ENCODE measurements at places on chromosomes 12 and 14.

DNA sequence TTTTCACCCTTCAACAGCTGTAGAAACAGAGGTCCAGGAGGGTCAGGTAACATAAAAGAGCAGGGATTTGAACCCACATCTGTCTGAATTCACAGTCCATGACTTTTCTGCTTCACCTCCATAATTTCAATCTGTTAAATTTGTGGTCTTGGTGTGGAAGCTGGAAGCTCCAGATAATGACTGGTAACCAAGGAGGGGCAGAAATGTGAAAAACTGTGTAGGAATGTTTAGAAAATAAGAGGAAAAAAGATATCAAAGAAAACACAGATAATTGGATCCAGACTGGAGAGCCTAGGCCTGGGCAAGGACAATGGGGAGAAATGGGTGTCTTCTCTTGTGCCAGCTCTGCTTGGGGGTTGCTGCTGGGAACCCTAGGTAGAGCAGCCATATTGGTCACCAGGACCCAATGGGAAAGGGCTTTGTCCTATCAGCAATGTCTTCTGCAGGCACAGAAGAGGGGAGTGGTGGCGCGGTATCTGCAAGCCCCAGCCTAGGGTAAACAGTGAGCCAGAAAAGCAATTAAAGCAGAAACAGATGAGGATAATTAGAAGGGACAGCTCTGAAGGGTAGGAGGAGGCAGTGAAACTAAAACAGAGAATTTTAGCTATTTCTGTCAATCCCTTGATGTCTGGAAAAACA lies 54.3 kb upstream of the CCDC91 start:
- DNase-seq = no peak

DNA sequence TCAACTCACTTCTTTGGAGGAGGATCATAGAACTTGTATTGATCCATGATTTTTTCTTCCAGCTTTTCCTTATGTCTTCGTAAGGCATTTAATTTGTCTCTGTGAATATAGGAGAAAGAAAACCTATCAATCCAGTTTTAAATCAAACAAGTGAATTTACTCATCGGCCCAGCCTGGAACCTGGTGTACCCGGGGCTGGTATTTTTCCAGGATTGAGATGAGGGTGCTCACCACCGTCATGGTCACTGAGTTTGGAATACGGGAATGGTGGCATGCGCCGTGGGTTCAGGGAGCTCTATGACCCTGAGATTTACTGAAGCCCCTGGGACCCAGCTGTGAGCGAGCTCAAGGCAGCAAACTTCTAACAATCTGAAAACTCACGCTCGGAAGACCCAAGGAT lies 46.5 kb upstream of the GPR68 start:
- DNase-seq = no peak

DNA sequence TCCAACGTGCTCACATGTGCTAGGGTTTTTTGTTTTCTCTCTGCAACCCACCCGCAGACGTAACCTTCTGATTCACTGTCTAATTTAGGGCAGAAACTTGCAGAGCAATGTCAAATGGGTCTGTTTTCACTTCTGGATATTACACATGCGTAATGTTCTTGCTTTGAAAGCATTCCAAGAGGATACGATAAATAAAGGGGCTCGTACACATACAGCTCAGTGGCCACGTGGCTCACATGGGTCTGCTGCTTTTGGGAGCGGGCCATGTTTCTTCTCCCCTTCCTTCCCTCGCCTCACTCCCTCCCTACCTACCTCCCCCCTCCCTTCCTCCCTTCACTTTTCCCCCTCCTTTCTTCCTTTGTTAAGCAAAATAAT lies 23.4 kb downstream of the CACNA1C start:
- no peak for DNase-seq

GRCh38 chr12:101697930-101698799 lies 725 bp downstream of the CHPT1 start:
- peak; percentile 76 for DNase-seq

- DNase-seq = no peak
These were observed 220.1 kb downstream of the SLC15A4 start for GRCh38 chr12:128603573-128604115.

- no peak for DNase-seq
These were observed 128.2 kb downstream of the SLC38A6 start for GRCh38 chr14:61109288-61109687.

- no peak for DNase-seq
These were observed 3.1 kb downstream of the IFI27L2 start for GRCh38 chr14:94126419-94126677.

DNA sequence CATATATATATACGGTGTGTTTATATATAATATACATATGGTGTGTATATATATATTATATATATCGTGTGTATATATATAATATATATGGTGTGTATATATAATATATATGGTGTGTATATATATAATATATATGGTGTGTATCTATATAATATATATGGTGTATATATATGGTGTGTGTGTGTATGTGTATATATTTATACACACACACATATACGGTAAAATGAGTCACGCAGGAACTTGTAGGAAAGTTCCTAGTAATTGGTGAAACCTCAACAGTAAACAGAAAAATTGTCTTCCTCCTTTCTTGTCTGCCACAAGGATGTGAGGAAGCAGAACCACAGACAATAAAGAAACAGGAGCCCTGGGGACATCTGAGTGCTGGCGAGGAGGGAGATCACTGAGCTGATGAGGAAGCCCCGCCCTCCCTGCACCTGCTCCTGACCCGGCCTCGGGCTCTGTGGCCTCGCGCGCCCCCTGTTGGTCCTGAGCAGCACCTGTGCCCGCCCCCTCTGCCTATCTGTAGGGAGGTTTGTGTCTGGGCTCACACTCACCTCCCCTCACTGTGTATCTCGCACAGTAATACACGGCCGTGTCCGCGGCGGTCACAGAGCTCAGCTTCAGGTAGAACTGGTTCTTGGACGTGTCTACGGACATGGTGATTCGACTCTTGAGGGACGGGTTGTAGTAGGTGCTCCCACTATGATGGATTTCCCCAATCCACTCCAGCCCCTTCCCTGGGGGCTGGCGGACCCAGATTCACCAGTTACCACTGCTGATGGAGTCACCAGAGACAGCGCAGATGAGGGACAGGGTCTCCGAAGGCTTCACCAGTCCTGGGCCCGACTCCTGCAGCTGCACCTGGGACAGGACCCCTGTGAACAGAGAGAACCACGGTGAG lies 1079.4 kb downstream of the TMEM121 start:
- no peak for DNase-seq

DNA sequence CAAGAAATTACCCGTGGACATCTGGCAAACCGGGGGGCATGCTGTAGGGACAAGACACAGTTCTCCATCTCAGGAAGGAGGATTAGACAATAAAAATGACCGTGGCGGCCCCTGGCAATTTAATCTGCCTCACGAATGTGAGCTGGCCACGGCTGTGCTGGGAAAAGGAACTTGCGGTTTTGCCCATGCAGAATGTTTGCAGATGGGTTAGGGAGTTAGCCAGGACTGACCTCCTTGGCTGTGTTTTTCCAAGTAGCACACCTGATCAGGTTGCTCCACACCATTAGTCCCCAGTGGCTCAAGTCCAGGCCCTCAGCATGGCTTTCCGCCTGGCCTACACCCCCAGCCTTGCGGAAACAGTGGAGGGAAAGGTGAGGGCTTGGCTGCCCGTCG lies 20.8 kb downstream of the TPCN1 start:
- DNase-seq = no peak

DNA sequence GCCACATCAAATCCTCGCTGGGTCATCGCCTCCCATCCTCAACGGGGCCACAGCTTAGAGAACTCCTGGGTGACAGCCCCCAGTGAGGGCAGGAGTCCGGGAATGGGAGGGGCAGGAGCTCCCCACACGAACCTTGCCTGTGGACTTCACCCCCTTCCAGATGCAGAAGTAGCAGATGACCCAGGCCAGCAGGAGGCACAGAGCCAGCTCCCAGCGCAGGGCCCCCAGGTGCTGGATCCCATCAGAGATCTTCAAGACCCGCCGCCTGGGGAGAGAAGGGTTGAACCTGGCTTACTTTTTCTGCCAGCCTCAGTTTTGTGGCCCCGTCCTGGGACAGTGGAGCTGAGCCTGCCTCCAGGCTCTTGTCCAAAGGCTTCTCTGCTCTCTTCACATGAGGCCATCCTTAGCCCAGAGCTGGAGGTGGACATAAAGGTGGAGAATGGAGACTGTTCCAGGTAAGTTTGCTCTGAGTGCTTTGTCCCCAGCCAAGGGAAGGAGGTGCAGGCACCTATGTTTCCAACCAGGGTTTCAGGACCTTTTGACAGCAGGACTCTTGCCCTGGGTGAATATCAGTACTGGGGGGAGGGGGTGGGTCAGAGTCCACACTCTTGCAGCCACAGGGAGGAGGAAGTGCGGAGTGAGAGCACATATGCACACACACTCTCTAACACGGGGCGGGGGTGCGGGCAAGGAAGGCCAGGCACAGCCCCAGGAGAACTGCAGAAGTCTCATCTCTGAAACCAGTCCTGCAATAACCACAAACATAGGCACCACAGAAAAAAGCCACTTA lies 23.3 kb upstream of the SLC6A12 start:
- peak; percentile 38 for DNase-seq

DNA sequence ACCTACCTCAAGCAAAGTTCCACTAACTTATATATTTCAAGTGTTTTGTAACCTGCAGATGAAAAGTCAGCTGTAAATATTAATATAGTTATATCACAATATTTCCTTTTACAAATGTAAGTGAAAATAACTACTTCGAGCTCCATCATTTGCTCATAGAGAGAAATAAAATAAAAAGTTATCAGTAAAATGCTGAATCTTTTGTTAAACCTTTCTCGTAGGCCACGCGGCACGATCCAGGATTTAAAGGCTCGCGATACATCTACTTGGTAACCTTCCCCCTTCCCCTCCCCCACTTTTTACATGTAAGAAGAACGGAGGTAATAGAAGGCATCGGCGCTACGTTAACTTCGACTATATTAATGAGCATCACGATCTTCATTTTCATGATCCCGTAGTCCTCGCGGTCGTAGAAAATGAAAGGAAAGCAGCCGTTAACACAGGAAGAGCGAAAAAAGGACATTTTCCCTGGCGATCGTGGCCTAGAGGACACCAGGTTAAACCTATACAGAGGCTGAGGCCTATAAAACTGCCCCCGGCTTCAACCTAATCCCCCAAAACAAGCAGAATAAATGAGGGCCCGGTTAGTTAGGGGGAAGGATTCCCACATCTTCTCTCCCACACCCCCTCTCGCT lies 508 bp downstream of the HNRNPC start:
- no peak for DNase-seq

DNA sequence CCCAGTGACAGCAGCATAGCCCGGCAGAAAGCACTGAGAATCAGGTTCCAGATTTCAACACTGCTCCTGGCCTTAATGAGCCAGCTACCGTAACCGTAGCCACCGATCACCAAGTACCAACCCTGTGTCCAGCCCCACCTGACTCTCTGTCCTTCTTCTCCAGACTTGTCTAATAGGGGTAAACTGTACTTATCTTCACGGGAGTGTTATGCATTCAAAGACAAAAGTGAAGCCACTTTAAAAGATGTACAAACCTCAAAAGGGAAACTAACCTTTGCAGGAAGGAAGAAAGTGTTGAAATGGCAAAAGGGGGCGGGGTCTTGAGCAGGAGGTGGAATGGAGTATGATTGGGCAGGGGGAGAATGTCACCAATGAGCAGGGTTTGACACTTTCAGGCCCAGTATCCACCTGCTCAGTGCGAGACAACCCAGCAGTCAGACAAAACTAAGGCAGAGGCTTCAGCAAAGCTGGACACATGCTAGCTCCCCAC lies 226.1 kb downstream of the CHST11 start:
- DNase-seq = no peak

- DNase-seq = no peak
These were observed 599.7 kb downstream of the KCNH5 start for GRCh38 chr14:62445570-62445969.

GRCh38 chr14:58171090-58171489 lies 19.1 kb upstream of the ARMH4 start:
- peak; percentile 64 for DNase-seq

DNA sequence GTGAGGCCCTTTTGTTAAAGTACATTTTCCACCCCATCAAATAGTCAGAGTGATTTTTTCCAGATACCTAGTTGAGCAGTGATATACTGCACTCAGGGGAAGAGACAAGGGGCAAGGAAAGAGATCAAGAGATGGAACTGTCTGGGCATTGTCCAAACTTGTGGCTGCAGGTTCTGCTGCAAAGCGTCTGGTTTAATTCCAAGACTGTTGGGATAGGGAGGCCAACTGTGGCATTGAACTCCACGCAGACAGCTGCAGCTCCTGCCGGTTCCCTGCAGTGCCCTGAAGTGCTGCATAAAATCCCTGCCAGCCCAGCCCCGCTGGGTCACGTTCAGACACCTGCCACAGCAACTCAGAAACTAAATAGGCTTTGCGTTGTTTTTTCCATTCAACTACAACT lies 30.5 kb downstream of the RPH3A start:
- no peak for DNase-seq

DNA sequence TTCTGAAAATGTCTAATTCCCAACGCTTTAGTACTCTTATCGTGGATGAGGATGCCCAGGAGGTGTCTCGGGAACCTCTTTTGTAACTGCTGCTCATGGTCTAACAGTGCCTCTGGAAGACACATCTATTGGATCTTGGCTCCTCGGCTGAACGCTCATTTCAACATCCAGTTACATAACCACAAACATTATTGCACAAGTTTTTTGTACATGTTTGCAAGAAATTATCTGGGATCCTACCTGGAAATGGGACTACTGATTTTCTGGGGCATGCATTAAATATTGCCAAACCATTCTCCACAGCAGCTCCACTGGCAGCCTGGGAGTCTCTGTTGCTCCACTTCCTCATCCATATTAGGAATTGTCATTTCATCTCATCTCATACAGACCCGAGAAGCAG lies 117.5 kb upstream of the EVL start:
- no peak for DNase-seq

DNA sequence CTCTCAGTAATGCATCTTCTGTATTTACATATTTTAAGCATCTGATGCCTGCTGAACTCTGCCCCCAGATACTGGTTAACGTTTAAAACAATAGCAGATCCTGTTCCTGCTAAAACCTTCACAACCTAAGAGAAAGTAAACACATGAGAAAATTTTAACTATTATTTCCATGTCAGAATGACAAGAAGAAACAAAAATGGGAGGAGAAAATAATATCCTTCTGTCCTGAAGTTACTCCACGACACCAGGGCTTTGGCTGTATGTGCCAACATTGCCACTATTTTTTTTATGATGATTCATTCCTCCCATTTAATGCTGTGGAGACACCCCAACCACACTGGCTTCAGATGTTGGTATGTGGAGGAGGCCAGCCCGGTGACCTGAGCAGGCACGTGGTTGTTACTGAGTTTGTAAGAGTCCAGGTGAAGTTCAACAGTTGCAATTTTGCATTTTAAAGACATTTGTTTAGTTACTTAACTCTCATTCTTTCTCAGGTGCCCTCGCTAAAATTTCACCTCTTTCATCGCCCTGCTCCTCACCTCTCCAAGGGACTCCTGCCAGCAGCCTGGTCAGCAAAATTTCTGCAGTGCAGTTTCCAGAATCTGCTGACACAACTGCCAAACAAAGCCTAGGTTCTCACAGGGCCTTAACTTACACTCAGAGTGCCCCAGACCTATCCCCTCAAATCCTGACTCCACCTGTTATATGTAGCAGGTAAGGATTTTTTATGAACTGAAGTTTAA lies 65.5 kb upstream of the SLCO1C1 start:
- DNase-seq = no peak

GRCh38 chr12:124916374-124917134 lies 2.1 kb upstream of the UBC start:
- peak; percentile 78 for DNase-seq

GRCh38 chr12:87025976-87026375 lies 769.8 kb upstream of the MGAT4C start:
- no peak for DNase-seq

GRCh38 chr14:103118663-103119404 lies 4.4 kb upstream of the TNFAIP2 start:
- peak; percentile 82 for DNase-seq

GRCh38 chr14:31465111-31465510 lies 7.8 kb upstream of the DTD2 start:
- no peak for DNase-seq
